ENCODE measurements at places on chromosomes 6 and 20.

GRCh38 chr20:50152394-50153152 is 950 bp downstream of the PEDS1 start:
- no peak for DNase-seq

DNA sequence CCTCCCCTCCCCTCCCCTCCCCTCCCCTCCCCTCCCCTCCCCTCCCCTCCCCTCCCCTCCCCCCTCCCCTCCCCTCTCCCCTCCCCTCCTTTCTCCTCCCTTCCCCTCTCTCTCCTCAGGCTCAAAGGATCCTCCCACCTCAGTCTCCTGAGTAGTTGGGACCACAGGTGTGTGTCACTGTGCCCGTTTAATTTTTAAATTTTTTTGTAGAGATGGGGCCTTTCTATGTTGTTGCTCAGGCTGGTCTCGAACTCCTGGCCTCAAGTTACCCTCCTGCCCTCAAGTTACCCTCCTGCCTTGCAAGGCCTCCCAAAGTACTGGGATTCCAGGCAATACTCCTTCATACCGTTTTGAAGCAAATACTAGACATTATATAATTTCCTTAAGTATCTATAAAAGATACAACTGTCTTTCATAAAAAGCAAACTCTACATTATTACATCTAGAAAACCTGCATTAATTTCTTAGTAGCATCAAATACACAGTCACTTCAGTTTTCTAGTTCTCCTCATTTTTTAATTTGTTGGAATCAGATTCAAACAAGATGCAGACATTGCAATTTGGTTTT is 39.8 kb downstream of the NCOA3 start:
- DNase-seq: no peak

DNA sequence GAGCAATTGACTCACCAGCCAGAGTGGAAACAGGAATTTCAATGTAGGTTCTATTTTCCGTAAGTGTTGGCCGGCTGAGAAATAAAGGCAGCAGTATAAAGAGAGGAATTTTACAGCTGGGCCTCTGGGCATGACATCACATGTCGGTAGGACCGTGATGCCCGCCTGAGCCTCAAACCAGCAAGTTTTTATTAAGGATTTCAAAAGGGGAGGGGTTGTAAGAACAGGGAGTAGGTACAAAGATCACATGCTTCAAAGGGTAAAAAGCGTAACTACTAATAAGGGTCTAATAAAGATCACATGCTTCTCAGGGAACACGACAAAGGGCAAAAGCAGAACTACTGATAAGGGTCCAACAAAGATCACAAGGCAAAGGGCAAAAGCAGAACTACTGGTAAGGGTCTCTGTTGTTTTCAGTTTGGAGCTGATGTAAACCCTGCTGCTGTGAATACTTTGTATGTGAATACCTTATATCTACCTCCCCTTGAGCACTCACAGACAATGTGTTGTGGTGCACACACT is 9.0 kb upstream of the TULP4 start:
- no peak for DNase-seq

GRCh38 chr6:122153557-122153956 is 245.9 kb upstream of the HSF2 start:
- no peak for DNase-seq

DNA sequence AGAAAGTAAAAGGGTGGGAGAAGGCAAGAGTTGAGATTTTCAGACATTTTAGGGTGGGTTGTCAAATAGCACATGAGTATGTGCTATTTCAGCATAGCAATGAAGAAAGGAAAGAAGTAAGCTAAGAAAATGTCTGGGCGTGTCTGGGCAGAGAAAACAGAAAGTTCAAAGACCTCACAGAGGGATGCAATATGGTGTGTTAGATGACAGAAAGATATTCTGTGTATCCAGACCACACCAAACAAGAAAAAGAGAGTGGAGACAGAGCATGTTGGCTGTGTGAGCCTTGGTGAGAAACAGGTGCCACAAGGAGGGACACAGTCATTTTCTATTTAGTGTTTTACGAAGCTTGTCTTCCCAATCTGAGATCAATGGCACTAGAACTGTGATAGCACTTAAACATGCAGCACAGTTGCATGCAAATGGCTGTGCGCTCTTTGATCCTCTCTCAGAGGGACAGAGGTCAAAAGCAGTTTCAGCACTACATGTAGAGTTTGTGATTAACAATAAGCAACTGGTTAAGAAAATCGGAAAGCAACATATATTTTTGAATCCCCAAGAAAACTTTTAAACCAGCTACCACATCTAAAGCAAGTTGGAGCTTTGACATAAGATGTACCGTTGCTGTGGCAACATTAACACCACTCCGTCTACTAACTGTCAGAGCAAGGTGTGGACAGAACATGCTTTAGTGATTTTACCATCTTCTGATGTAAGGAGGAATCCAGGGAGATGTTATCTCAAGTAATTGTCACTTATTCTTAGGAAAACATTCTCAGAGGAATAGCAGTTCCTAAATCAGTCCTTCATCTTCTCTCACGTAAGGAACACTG is 515.5 kb upstream of the NOX3 start:
- no peak for DNase-seq

DNA sequence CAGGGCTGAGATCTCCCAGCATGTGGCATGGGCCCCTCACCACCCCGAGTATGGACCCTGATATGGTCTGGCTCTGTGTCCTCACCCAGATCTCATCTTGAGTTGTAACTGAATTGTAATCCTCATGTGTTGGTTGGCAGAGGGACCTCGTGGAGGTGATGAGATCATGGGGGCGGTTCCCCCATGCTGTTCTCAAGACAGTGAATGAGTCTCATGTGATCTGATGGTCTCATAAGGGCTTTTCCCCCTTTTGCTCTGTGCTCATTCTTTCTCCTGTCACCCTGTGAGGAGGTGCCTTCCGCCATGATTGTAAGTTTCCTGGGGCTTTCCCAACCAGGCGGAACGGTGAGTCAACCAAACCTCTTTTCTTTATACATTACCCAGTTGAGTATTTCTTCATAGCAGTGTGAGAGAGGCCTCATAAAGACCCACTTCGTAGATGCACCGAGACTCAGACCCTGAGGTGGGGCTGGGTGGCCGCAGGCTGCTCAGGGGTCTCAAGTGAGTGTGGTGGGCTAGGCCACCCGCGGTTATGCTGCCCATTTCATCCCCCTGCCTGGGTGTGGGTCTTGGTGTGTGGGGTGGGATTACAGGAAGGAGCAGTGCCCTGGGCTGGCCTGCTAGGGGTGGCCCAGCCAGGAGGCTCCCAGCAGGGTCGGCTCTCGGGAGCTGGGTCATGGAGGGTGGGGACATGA is 26.2 kb upstream of the GATA5 start:
- DNase-seq: no peak

- DNase-seq: no peak
These were observed 476.8 kb upstream of the AGPAT4 start for GRCh38 chr6:161750686-161751085.

- no peak for DNase-seq
These were observed 101.8 kb upstream of the PREP start for GRCh38 chr6:105504706-105505105.

DNA sequence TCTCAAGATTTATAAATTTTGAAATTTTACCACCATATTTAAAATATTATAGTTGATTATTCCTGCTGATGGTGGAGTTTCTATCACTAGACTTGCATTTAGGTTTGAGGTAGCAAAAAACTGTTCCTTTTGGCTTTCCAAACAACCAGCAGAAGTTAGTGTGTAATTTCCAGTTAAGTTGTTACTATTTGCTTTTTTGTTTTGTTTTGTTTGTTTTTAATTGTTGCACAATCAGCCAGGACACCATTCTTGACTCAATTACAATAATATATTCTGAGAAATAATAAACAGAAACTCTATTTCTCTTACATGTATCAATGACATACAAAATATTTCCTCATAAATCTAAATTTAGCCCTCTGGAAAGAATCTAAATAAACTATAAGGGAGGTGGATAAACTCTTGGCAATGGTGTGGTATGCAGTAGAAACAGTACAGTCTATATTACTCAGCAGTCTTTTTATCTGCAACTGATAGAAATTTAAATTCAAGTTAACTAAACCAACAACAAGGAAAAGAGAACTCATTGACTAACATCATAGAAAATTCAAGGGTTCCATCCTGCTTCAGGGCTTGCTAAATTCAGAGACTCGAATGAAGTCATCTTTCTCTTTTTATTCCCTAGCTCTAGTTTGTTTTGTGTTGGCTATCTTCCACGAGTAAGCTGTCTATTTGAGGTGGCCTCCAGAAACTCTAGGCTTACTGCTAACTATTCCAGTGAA is 19.4 kb upstream of the COL19A1 start:
- no peak for DNase-seq

GRCh38 chr6:109050447-109051102 is 44.1 kb downstream of the SESN1 start:
- DNase-seq: no peak

- DNase-seq: no peak
These were observed 455.0 kb downstream of the RFPL4B start for GRCh38 chr6:112802144-112802543.

DNA sequence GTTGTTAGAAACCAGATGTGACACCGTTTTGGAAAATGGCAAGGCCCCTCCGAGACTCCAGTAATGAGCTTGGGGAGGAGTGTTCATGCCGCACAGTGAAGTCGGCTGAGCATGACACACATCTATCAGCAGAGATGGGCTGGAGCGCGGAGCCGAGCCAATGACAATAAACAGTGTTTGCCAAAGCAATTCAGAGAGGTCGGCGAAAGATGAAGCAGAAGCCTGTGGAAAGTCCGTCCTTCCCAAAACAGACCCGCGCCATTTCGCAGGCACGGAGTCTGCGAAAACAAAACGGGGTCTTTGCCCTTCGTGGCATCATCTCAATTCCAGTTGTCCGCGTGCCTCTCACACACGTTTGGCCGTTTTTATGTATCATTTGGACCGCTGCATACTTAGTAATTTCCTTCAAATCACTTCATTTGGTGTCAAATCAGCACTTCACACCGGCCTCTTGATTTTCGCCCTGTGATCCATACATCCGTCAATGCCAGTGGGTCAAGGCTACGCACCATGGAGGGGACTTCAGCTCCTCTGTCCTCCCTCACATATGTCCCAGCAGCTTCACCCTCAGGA is 71.3 kb downstream of the SULF2 start:
- DNase-seq: peak; percentile 17

DNA sequence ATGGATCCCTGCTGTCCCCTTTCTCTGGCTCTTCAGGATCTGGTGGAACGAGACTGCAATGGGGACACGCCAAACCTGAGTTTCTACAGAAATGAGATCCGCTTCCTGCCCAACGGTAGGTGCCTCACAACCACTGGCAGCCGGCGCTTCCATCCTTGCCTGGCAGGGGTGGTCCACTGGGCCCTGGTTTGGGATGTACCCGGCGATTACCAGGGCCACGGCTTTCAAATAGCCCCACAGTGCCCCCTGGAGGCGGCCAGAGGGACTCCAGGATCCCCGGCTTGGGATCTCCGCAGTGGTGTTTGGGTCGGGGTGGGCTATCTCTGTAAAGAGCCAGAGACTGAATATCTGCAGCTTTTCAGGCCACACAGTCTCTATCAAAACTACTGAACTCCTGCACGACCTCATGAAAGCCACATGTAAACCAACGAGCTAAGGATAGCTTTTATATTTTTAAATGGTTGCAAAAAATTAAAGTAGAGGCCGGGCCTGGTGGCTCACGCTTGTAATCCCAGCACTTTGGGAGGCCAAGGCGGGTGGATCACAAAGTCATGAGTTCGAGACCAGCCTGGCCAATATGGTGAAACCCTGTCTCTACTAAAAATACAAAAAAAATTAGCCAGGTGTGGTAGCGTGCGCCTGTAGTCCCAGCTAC is 3.7 kb downstream of the OGFR start:
- DNase-seq: no peak

DNA sequence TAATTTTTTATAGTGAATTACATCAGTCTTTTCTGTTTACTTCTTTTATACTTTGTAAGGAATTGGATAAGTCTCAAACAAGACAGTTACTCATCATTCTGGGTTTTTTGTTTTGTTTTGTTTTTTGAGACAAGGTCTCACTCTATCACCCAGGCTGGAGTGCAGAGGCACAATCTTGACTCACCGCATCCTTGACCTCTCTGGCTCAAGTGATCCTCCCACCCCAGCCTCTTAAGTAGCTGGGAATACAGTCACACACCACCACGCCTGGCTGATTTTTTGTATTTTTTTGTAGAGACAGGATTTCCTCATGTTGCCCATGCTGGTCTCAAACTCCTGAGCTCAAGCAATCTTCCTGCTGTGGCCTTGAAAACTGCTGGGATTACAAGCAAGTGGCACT is 524.3 kb downstream of the EYS start:
- no peak for DNase-seq

- DNase-seq: no peak
These were observed 25.3 kb upstream of the CSNK2A1 start for GRCh38 chr20:568673-569415.

- no peak for DNase-seq
These were observed 551 bp downstream of the SYNCRIP start for GRCh38 chr6:85641897-85642773.

- no peak for DNase-seq
These were observed 419.2 kb upstream of the MMS22L start for GRCh38 chr6:97702248-97702647.

DNA sequence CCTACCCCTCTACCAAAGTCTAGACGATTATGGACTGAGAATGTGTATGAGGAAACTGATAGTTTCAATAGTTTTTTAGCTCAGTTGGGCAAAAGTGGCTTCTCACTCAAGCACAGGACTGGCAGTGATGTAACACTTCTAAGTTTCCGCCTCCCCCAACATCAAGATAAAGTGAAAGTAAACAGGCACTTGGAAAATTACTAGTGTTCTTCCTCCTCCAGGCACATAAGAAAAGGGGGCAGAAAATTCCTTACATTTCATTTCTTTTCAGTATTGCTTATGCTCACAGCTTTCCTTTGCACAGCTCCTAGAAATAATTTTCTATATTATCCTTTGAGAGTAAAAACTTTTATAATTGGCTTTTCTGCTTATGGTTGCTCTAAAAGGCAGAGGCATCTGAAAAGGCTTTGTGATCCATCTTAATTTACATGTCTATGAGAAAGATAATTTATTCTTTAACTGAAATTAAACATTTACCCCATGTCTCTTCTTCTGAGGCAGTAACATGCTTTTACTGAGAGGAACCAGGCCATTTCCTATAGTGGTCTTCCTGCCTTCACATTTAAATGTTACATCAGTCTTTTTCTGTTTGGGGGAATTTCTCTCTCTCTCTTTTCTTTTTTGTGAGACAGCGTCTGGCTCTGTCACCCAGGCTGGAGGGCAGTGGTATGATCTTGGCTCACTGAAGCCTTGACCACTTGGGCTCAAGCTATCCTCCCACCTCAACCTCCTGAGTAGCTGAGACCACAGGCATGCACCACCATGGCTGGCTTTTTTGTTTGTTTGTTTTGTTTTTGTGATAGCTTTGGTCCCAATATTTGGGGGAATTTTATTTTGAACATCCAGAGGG is 65.0 kb upstream of the EEF1A1 start:
- peak; percentile 41 for DNase-seq

DNA sequence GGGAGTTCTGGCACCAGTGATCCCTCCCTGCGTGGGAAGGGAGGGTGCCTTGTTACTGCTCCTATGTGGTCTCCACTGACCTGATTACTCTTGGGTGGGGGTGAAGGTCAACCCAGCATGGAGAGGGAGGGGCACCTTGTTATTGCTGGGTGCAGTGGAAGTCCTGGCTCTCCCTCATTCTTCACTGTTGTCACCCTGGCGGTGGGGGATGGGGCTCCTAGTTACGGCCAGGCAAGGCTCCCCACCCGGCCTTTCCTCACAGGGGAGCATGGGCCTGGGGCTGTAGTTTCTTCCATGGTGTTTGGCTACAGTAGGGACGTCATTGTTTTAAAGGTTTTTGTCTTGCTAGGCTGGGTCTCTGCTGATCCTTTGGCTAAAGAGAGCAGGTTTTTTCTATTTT is 40.8 kb downstream of the PACSIN1 start:
- DNase-seq: no peak

Measured in LNCaP clone FGC (cell line).